ENCODE measurements at places on chromosomes 13 and 19.

DNA sequence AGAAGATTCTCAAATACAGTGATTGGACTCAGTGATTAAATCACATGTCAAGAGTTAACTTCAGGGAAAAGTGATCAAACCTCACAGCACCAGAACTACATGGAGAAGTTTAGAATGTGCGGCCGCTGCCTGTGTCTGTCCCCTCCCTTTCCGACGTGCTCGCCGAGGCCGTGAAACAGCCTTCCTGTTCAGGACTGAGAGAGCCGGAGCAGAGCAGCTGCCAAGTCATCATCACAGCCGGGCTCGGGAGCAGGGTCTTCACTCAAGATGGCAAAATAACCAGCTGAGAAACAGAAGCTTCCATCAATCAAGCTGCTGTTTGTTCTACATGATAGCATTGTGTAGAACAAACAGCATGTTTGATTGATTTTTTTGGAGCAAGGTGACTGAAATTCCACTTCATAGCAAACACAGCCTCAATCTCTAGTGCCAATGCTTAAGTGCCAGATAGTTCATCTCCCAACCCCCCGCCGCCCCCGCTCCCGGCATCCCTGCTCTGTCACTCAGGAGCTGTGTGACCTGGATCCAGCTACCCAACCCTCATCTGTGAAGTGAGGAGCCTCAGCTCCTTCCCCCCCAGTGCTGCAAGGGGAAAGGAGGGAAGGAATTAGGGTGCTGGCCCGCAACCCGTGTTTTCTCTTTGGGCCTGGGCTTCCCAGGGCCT lies 70.6 kb downstream of the HSPH1 start:
- no peaks in the 10 kb centered on the region for H3K36me3 ChIP-seq
- H3K27ac ChIP-seq = no peak overlapping the region
- peaks cover 29% of the 10 kb centered on the region for H3K4me1 ChIP-seq
- no peaks in the 10 kb centered on the region for H3K27me3 ChIP-seq
- H3K4me3 ChIP-seq = no peak overlapping the region
- DNase-seq = no peak

DNA sequence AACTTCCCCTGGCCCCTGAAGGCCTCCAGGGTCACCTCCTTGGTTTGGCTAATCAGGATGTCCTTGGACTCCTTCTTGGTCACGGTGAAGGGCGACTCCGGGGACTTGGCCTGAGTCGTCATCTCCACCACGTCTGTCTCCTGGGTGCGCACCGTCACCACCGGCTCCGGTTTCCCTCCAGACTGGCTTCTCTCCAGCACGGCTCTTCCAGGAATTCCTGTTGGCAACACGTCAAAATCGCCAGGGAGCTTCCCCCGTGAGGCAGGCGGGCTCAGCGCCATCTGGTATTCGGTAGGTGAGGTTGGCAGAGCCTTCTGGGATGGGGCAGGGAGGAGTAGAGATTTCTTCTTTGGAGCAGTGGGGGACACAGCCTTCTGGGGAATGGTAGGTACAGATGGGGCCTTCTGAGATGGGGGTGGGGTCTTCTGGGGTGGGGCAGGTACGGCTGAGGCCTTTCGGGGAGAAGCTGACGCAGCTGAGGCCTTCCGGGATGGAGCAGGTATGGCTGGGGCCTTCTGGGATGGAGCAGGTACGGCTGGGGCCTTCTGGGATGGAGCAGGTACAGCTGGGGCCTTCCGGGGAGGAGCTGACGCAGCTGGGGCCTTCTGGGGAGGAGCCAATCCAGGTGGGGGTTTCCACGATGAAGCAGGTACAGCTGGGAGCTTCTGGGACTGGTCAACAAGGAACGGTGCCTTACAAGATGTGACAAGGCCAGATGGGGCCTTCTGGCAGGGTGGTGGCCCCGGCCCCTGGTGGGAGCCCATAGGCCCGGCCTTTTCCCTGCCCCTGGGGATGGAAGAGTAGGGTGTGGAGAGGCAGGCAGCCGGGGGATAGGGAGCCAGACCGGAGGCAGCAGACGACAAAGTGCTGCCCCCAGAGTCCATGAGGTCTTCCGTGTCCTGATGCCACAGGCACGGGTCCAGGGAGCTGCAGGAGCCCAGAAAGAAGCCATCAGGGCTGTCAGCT lies 3.8 kb downstream of the GARIN5B start:
- H3K27me3 ChIP-seq = peaks cover 4% of the 10 kb centered on the region
- H3K4me1 ChIP-seq = peaks cover 5% of the 10 kb centered on the region
- no peak for DNase-seq
- no peaks in the 10 kb centered on the region for H3K36me3 ChIP-seq
- H3K4me3 ChIP-seq = no peak overlapping the region
- no peak overlapping the region for H3K27ac ChIP-seq

- H3K4me1 ChIP-seq = peaks cover 18% of the 10 kb centered on the region
- no peak overlapping the region for H3K27ac ChIP-seq
- no peak overlapping the region for H3K4me3 ChIP-seq
- H3K36me3 ChIP-seq = no peaks in the 10 kb centered on the region
- no peak for DNase-seq
These were observed 63.0 kb downstream of the LRCH1 start for GRCh38 chr13:46615888-46616531.

GRCh38 chr13:91134803-91135184 lies 212.7 kb upstream of the MIR17HG start:
- peak overlapping the region; percentile 61 for H3K27ac ChIP-seq
- no peak overlapping the region for H3K4me3 ChIP-seq
- peaks cover 4% of the 10 kb centered on the region for H3K36me3 ChIP-seq
- no peaks in the 10 kb centered on the region for H3K4me1 ChIP-seq
- DNase-seq = no peak

GRCh38 chr19:50721441-50722137 lies 1.6 kb upstream of the CLEC11A start:
- no peaks in the 10 kb centered on the region for H3K36me3 ChIP-seq
- peaks cover 13% of the 10 kb centered on the region for H3K4me1 ChIP-seq
- DNase-seq = no peak
- H3K4me3 ChIP-seq = no peak overlapping the region
- peaks cover 31% of the 10 kb centered on the region for H3K27me3 ChIP-seq

DNA sequence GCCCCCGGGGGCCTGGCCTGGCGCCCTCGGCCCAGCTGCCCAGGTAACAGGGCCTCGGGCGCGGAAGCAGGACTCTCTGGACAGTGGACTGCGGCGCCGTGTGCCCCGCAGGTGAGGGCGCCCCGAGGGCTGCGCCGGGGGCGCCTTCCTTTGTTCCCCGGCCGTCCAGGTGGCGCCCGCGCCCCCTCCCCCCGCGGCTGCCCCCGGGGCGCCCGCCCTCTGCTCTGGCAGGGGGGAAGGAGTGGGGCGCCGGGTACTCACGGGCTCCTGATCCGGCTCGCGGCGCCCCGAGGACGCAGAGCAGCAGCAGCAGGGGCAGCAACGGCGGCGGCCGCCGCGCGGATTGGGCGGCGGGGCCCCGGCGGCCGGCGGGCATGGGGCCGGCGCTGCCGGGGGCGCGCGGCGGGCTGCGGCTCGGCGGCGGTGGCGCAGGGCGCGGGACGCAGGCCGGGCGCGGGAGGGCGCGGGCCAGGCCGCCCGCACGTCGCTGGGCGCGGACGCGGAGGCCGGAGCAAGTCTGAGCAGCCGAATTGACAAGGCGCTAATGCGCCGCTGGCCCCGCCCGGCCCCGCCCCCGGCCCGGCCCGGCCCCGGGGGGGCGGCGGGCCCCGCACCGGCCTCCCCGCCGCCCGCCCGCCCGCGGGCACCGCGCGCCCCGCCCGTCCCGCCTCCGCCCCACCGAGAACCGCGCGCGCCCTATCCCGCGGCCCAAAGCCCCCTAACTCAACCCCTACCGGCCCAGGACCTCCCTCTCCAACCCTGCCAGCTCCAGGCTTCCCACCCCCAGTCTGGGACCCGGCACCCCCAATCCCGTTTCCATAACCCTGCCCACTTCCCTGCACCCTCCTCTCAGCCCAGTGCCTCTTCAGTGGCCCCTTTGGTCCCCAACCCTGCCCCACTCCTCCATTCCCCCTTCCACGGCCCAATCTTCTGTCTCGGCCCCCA lies at the start of gene CRLF1:
Gene CRLF1 (minus strand): TSS at position 519 of the 945 bp plus-strand sequence. CDS start 143 bp downstream, at position 376.
- no peak within 1 kb of the TSS for H3K27ac ChIP-seq
- no peak within 1 kb of the TSS for H3K4me3 ChIP-seq
- H3K4me1 ChIP-seq = peaks cover 15% of the 10 kb centered on the region
- DNase-seq = no peak

GRCh38 chr13:41900918-41901317 lies 60.0 kb downstream of the VWA8 start:
- H3K36me3 ChIP-seq = no peaks in the 10 kb centered on the region
- no peaks in the 10 kb centered on the region for H3K4me1 ChIP-seq
- H3K4me3 ChIP-seq = no peak overlapping the region
- H3K27ac ChIP-seq = no peak overlapping the region

DNA sequence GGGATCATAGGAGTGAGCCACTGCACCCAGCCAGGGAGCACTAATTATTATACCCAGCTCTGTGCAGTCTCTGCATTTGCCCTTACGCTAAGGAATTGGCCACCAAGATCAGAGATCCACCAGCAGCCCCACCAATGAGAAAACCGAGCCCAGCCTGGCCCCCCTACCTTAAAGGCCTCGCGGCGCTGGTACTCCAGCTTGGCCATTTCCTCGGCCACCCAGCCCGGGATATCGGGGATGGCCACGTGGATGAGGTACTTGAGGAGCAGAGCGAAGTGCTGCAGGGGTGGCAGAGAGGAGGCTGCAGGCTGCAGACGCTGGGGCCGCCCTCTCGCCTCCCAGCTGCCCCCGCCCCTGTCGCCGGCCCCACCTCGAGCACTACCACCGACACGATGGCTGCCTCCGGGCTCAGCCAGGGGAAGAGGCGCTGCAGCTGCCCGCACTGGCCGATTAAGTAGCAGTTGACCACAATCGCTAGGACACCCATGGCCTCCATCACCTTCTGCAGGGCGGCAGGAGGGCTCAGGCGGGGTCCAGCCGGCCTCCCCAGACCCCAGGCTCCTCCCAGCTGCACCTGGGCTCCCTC lies 7.5 kb downstream of the ANO8 start:
- no peaks in the 10 kb centered on the region for H3K27me3 ChIP-seq
- H3K4me1 ChIP-seq = peaks cover 20% of the 10 kb centered on the region
- no peak overlapping the region for H3K4me3 ChIP-seq
- peak; percentile 23 for DNase-seq
- H3K27ac ChIP-seq = peak overlapping the region; percentile 25
- peaks cover 14% of the 10 kb centered on the region for H3K36me3 ChIP-seq

Measured in trophoblast cell (in vitro differentiated cells and primary cell).